ENCODE measurements at places on chromosomes 4 and X.

DNA sequence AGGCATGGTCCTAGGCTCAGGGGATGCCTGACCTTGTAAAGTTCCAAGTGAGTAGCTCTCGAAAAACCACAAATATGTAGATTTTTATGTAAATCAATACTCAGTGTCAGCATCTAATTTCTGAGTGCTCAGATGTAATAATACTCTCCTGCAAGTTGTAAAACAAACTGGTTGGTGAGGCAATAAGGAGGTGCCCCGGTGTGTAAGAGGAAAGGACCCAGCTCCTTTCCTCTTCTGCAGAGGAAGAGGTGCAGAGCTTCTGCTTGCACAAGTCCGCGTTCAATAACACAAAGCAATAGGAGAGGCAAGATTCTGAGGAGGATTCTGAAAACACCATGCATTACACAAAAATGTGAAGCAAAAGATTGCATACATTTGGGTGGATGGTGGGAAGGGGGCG lies 43.6 kb upstream of the ENPP6 start:
- DNase-seq = no peak

DNA sequence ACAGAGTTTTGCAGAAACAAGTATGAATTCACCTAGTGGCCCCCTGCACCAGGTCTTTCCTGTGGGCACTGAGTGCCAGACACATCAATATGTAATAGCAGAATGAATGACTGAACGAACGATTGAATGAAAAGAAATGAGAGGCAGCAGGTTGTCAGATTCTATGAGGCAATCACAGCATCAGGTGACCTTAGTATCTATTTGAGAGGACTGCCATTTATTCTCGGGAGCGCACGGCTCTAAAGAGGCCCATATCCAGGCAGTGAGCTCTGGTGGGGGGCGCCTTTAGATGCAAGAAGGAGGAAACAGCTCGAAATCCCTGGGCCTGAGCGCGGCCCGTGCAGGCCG lies 528 bp upstream of the SLC25A4 start:
- DNase-seq = no peak

- DNase-seq = no peak
Observed at GRCh38 chr4:140112576-140112975, 41.4 kb downstream of the MAML3 start.

GRCh38 chrX:135535077-135535940 lies 14.8 kb downstream of the INTS6L start:
- DNase-seq = no peak

DNA sequence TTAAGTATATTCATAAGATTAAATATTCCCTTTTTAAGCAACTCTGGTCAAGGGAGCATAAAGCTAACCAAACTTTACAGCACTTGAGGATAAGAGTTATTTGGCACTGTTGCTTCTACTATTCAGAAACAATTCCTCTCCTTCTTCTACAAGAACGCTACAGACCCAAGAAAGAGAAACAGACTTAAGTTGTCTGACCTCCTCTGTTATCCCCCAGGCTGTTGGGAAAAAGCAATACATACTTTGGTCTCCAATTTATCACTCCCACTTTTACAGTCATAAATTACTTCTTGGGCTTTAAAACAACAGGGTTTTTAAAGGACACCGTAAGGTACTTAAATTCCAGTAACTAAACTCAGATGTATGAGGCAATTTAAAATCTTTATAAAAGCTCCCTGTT lies 147.4 kb downstream of the COL25A1 start:
- no peak for DNase-seq

DNA sequence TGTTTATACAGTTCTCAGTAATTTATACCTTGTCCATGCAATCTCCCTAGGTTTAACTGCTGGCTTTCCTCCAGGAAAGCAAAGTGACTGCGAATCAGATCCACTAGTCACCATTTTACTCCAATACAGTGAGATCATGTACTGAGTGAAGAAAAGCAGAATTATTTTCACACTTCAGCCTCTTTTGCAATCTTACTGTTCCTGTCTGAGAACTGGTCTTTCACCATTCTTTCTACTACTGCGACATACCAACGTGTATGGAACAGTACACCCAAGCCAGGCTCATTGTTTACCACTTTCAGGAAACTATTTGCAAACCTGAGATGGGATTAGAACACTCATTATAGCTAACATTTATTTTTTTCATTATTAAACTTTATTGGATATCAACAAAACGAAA lies 8.0 kb upstream of the MSL3 start:
- peak; percentile 24 for DNase-seq

DNA sequence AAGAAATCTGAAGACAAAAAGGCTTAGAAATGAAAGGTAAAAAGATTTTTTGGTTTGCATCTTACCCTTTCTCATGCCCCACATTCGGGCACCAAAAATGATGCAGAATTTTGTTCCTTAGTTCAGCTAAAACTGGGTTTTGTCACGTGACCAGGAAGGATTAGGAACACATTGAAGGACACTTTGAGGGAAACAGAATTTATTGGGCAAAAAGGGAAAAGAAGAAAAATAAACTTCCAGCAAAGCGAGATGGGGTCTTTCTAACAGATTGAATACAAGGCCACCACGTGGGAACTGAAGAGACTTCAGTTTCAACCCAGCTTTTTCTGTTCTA lies 81.3 kb upstream of the SMARCA5 start:
- DNase-seq = no peak

DNA sequence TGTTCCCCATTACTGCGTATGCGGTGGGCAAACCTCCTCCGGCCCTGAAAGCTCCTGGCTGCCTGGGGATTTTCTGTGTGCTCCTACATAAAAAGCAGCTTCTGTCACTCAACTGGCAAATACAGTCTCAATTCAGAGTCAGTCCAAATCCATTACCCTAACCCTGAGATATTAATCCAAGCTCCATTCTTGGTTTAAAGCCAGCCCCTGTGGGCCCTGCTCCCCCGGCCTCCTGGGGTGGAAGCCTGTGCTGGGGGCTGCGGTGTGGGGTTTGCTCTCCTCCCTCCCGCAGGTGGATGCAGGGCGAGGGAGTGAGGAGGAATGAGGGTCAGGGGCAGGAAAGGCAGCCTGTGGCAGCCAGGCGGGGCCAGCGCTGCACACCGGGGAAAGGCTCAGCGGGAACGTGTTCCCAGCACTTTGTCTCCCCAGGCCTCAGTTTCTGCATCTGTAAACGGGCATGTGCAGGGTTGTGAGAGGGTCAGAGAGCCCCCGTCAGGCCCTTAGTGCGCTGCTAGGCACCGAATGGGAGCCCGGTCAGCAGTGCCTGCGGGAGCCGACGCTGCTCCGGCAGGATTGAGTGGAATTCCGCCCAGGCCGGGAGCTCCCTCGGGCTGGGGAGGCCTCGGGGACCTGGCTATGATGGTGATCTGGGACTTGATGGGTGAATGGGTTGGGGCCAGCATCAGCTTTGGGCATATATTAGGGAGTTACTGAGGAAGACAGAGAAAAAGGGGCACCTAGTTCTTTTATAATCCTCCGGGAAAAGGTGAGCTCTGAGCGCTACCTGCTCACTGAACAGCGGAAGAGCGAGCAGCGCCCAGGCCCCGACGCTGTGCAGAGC lies 6.3 kb upstream of the RGS12 start:
- no peak for DNase-seq

GRCh38 chrX:104565791-104566680 lies at the start of gene IL1RAPL2:
TSS of gene IL1RAPL2 (plus strand) at chrX:104566199.
- peak; percentile 1 for DNase-seq

DNA sequence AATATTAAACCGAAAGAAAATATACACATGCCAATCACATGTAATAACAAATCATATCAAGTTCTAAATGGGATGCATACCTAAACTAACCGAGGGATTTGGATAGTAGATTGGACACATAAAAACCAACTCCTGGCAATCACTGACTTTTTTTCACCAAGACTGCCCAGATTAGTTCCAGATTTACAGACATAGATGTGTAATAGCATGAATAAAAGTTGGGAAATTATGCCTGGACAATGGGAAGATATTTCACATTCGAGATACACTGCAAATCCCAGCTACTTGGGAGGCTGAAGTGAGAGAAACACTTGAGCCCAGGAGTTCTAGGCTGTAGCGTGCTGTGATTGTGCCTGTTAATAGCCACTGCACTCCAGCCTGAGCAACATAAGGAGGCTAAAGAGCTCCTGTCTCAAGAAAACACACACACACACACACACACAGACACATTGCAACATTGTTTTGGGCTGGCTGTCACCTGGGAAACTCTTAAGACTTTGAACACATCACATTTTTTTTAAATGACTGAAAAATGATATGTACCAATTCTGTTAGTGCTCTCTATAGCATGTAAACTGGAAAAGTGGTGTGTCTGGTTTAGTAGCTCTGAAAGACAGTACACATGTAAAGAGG lies 5.7 kb downstream of the RAB40A start:
- no peak for DNase-seq

Data from epithelial cell of prostate (primary cell).